ENCODE measurements at places on chromosomes 1 and 21.
A peak's percentile ranks its signal among the peaks of the same experiment; 100 is the strongest.

GRCh38 chr1:195789321-195789720 is 818.9 kb downstream of the KCNT2 start:
- DNase-seq: no peak

GRCh38 chr1:31828926-31829690 is 13.3 kb upstream of the SPOCD1 start:
- DNase-seq: no peak

DNA sequence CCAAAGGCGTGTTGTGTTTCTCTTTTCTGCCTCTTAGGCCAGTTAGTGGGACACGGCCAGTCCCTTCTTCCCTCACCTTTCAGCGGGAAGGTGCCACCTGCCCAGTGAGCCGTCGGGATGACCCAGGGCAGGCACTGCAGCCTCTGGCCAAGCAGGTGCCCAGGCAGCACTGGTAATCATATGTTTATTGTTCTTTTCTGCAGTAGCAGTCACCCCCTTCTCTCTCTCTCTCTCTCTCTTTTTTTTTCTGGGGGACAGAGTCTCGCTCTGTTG is 38.2 kb downstream of the CRYAA start:
- DNase-seq: no peak

DNA sequence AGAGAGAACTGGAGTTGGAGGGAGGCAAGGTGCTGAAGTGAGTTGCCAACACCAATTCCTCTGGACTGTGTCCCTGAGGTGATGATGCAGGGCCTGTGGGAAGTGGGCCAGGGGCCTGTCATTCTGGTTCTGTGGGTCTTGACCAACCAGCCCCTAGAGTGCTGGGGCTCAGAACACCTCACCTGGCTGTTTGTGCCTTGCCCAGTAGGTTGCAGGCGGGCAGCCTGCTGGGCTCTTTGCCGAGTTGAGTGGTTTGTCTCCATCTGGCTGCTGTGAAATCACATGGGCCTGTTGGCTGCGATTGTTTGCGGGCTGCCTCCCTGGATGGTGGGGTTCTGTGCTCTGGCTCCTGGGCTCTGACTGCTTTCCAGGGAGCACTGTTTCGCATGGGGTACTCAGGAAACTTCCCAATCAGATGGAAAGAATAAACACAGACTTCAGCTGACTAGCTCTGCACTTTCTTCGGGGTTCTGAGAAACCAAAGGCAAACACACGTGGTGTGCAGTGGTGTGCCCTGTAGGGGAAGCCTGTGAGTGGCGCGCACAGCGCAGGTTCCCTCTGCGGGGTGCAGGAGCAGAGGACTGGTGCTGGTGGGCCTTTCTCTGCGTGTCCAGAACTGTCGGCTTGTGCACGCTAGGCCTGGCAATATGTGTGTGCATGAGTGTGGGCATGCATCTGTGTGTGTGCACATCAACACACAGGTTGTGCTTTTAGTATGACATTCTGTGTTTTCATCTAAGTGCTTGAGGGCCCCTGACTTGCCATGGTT is 95.1 kb downstream of the RHOU start:
- DNase-seq: no peak

GRCh38 chr1:76073481-76073880 is 1.1 kb upstream of the ST6GALNAC3 start:
- peak; percentile 84 for DNase-seq

DNA sequence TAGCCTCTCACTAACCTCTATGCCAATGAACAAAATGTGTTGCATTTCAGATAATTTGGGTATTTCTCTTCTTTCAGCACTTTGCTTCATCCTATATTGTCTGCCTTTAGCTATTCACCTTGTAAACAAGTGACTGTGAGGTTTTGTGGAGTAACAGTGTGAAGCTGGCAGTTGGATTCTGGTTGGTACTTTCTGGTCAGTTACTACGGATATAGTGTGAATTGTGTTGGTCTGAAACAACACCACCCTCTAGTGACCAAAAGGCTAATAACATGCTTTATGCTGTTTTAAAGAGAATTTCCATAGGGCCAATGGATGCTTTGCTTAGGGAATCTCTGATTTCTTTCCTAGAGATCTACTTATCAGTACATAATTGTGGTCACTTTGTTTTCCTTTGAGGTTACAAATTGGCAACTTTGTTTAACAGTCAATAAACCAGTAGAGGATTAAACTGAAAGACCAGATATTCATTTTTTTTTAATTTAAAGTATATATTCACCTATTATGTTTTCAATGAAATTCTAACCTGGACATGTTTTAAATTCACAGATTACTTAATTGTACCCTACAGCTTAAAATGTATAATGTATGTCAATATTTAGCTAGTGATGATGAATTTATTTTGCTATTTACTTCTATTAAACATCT is 2.5 kb upstream of the PTGER3 start:
- DNase-seq: peak; percentile 73
